CD4-positive, alpha-beta T cell (primary cell): ENCODE measurements at places on chromosomes 16 and 17.

GRCh38 chr17:57980522-57980921 is 7.5 kb downstream of the VEZF1 start:
- DNase-seq = no peak

DNA sequence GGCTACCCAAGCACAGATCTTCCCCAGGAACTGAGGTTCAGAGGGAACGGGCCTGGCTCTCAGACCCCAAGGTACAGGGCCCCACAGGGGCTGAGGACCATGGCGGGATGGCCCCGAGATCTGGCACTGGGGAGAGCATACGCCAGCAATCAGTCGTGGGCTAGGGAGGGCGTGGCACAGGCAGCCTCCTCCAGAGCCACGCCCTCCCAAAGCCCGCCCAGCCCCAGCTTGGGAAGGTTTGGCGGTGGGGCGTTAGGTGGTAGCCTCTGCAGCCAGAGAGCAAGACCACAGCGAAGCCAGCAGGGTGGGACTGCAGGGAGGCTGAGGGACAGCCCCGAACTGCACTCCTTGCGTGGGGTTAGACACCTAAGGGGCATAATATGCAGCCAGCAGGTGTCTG is 11.6 kb downstream of the WNT9B start:
- no peak for DNase-seq

DNA sequence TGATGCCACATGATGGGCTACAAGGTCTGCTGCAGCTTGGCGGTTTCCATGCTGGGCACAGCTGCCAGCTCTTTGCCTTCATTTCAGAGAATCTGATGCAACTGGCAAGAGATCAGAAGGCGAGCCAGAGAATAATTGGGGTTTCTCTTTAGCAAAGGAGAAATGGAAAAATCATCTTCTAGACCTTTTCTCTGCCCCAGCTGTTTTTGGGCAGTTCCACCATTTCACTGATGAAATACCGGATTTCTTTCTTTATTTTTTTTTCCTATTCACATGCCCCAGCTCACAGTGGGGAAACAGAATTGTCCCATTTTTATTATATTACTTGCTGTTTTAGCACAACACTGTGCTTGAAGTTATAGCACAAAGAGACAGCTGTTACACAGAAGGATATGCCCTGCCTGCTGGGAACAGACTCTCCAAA is 439.3 kb upstream of the GOT2 start:
- no peak for DNase-seq

- DNase-seq = no peak
Measured at GRCh38 chr16:4240624-4241023, 1.3 kb downstream of the SRL start.

DNA sequence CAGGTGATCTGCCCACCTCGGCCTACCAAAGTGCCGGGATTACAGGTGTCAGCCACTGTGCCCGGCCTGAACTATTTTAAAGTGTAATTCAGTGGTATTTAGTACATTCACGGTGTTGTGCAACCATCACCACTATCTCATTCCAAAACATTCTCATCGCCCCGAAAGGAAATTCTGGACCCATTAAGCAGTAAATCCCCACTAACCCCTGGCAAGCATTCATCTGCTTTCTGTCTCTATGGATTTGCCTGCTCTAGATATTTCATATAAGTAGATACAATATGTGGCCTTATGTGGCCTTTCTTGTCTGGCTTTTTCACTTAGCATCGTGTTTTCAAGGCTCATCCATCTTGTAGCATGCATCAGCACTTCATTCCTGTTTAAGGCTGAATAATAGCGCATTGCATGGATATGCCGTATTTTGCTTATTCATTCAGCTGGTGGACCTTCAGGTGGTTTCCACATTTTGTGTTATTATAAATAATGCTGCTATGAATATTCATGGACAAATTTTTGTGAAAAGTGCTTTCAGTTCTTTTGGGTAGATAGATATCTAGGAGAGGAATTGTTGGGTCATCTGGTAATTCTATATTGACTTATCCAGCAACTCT is 8.4 kb upstream of the HERPUD1 start:
- DNase-seq = no peak

GRCh38 chr17:8490256-8491023 is 54.8 kb downstream of the NDEL1 start:
- no peak for DNase-seq

- peak; percentile 32 for DNase-seq
Measured at GRCh38 chr16:55703003-55704001, 47.5 kb downstream of the SLC6A2 start.

GRCh38 chr16:66088681-66089080 is 277.8 kb upstream of the CDH5 start:
- no peak for DNase-seq

GRCh38 chr16:65068151-65068740 is 53.6 kb downstream of the CDH11 start:
- no peak for DNase-seq

DNA sequence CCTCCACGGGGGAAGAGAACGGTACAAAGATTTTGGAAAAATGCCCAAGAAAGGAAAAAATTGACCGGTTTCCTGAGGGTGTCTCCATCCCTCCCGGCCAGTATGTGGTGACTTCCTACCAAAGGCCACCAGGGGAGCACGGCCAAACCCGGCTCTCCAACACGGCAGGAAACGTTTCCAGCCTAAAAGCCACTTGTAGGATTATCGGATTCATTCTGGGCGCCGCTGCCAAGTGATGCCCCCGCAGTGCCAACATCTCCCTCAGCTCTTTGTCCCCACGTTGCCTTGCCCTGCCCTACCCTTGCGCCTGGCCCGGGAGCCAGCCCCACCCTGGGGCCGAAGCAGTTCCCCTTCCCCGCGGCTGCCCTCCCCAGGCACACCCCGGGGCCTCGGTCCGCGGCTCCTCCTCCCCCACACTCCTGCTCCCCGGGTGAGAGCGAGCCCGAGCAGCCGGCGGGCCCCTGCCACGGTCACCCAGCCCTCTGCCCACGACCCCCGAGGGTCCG is 688 bp downstream of the CRK start:
- peak; percentile 44 for DNase-seq

DNA sequence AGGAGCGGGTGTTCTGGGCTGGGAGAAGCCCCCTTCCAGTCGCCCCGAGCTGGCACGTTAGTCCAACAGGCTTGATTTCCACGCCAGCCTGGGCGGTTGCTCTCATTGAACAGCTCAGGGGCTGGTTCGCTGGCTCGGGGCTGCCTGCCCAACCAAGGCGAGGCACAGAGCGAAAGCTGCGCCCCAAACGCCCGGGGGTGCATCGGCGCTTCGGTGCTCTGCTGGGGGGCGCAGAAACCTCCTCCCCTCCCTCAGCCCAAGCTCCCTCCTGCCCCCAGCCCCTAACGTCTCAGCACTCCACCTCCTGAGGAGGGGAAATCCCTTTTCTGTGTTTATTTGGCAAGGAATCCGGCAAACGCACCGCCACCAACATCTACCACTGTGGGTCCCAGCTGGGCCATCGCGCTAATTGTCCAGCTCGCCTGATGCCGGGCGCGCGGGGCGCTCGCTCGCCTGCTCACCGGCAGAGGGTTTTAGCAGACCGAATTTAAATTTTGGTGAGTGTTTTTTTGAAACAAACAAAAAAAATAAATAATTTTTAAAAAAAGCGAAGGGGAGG is 29.5 kb upstream of the RBFOX1 start:
- DNase-seq = no peak

GRCh38 chr17:37176723-37177122 is 199.1 kb upstream of the C17orf78 start:
- no peak for DNase-seq
